Stimulated activated CD4-positive, alpha-beta T cell treated with anti-CD3 and anti-CD28 coated beads, Interleukin-12 subunit alpha, Interleukin-12 subunit beta, amount 100 ng/mL, for 24 hours (primary cell): ENCODE measurements at places on chromosomes 12 and 14.

GRCh38 chr12:117972301-117972700, 3.5 kb upstream of the KSR2 start:
- no peak for DNase-seq

GRCh38 chr12:110760204-110760609, 17.5 kb upstream of the PPP1CC start:
- DNase-seq, result no peak

- DNase-seq, result no peak
Observed at GRCh38 chr14:82626156-82627066, 1092.8 kb upstream of the SEL1L start.

DNA sequence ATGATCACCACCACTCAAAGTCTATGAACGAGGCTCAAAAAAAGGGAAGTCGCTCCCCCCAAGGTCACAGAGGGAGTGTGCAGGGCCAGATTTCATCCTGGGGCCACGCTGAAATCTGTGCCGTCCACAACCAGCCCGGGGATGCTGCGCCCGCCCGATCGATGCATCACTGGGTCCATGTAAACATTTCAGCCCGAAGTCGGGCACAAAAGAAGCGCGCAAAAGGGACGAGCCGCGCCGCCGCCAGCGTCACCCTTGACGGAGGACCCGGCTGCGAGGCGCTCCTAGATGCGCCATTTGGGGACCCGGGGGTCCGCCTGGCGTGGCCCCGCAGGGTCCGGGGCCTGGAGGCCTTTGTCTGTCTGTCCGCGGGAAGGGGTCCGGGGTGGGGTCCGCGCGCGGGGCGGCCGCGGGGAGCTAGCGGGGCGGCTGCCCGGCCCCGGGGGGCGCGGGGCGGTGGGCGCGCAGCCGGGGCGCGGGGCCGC, 503 bp downstream of the FBXO21 start:
- peak; percentile 10 for DNase-seq

GRCh38 chr14:30993071-30993470, 32.4 kb upstream of the AP4S1 start:
- no peak for DNase-seq

- DNase-seq, result no peak
Observed at GRCh38 chr12:27635349-27635972, 60.8 kb upstream of the REP15 start.

- no peak for DNase-seq
Observed at GRCh38 chr14:75941030-75941429, 40.8 kb downstream of the TGFB3 start.

- no peak for DNase-seq
Observed at GRCh38 chr14:29822430-29822709, 105.3 kb downstream of the PRKD1 start.

DNA sequence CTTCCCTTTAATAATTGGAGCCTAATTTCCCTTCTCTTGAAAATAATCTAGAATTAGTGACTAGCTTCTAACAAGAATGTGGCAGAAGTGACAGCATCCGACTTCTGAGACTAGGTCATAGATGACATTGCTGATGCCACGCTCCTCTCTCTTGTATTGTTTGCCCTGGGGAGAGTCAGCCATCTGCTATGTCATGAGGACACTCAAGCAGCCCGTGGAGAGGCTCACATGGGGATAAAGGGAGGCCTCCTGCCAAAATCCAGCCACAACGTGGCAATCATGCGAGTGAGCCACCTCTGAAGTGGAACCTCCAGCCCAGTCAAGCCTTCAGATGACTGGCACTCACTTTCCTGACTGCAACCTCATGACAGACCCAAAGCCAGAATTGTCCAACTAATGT, 54.2 kb upstream of the LRRK2 start:
- no peak for DNase-seq

GRCh38 chr12:52903855-52904508, 894 bp downstream of the KRT8 start:
- no peak for DNase-seq

DNA sequence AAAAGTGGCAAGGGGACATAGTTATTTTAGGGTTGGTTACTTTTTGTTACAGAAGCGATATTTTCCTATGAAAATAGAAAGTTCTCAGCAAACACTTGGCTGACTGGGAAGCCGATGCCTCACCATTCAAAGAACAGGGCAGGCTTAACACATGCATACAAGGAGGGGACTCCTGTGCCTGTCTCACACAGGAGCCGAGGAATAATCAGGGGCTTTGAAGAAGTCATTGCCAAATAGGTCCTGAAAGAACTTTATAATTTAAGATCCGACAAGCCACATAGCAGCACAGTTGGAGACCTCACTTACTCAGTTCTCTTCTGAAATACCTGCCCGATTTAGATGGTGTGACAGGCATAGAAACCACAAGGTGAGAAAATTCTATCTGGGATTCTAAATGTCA, 389.8 kb downstream of the EMP1 start:
- DNase-seq, result no peak

- no peak for DNase-seq
Observed at GRCh38 chr12:42652048-42652447, 62.5 kb upstream of the PRICKLE1 start.

- DNase-seq, result no peak
Observed at GRCh38 chr12:43969882-43970281, 134.0 kb downstream of the TMEM117 start.

DNA sequence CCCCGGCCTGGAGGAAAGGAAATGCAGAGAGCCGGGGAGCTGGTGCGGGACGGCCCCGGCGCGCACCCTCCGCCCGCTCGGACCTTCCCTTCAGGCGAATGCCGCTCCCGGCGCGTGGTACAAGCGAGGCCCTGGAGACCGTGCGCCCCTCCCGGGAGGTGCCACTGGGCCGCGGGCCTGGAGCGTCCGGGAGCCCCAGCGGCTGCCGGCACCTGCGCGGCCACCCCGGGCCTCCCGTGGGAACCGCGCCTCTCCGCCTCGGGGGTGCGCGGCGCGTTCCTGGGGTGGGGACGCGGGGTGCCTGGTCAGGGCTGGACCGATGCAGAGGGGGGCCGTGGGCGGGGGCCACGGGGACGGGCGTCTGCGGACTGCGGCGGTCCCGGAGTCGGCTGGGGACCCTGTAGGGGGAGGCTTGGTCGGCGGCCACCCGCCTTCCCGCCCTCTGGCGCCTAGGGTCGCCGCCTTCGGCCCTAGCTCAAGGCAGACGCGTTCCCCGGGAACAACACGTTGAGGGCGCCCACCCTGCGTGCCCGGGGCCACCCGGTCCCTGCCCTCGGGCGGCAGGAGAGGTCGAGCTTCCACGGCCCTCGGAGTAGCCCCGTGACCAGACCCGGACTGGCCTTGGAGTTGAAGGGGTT, 599 bp downstream of the PAPLN start:
- DNase-seq, result no peak

- DNase-seq, result no peak
Observed at GRCh38 chr12:26690601-26691000, 142.4 kb downstream of the ITPR2 start.

DNA sequence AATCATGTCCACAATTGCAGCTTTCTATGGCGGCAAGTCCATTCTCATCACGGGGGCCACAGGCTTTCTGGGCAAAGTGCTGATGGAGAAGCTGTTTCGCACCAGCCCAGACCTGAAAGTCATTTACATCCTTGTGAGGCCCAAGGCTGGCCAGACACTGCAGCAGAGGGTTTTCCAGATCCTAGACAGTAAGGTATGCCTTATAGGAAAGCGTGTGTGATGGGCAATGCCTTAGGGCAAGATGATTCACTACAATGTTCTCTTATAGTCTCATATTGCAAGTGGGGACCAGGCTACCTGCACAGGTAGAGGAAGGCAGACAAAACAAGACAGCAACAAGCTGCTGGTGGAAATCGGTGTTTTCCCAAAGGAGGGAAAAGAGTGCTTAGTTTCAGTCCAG, 110.5 kb downstream of the ERGIC2 start:
- DNase-seq, result no peak

GRCh38 chr14:103196716-103197115, 73.5 kb downstream of the TNFAIP2 start:
- no peak for DNase-seq

DNA sequence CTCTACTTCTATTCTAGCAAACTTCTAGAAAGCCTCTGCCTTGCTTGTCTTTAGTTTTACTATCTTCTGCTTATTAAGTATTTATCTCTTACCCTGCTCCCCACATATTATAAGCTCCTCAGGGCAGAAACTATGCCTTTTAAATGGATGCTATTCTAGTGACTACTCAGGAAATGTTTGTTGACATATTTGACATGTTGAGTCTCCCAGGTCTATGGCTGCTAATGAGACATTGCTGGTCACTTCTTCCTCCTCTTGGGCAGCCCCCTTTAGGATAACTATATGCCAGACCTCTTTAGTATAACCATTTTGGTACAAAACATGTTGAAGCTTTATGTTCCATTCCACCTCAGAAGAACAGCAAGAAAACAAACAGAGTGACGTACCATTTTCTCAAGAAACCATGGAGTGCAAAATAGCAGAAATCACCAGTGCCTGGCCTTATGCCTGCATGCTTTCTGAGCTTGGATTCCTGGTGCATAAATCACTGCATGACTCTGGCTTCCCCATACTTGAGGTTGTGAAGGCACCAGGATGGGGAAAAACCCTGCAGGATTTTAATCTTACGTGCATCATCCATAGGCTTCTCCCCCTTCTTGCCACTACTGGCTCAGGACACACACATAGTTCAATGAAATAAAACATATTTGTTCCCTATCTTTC, 202.6 kb downstream of the TMX1 start:
- DNase-seq, result no peak
